ENCODE measurements at places on chromosomes 6 and 20.
A peak's percentile ranks its signal among the peaks of the same experiment; 100 is the strongest.

GRCh38 chr6:111673937-111674336 lies 68.3 kb upstream of the TRAF3IP2 start:
- no peak overlapping the region for H3K27ac ChIP-seq
- H3K36me3 ChIP-seq = peaks cover 56% of the 10 kb centered on the region
- H3K4me1 ChIP-seq = peaks cover 10% of the 10 kb centered on the region
- DNase-seq = no peak

DNA sequence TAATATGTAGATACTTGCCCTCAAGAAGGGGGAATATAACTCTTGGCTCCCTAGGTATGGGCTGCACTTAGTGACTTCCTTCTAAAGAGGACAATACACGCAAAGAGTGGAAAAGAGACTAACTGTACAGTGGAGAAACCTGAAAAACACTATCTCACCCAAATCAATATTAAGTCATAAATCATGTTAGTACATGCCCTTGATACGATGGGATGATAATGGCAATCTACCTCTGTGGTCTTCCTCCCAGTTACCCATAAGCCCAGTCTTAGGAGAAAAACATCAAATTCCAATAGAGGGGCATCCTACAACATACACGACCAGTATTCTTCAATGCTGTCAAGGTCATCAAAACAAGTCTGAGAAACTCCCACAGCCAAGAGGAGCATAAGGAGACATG lies 1.3 kb downstream of the TRIM26 start:
- H3K27me3 ChIP-seq = peaks cover 7% of the 10 kb centered on the region
- H3K4me3 ChIP-seq = peak overlapping the region; percentile 97
- H3K27ac ChIP-seq = no peak overlapping the region
- H3K4me1 ChIP-seq = peaks cover 44% of the 10 kb centered on the region
- H3K36me3 ChIP-seq = no peaks in the 10 kb centered on the region

DNA sequence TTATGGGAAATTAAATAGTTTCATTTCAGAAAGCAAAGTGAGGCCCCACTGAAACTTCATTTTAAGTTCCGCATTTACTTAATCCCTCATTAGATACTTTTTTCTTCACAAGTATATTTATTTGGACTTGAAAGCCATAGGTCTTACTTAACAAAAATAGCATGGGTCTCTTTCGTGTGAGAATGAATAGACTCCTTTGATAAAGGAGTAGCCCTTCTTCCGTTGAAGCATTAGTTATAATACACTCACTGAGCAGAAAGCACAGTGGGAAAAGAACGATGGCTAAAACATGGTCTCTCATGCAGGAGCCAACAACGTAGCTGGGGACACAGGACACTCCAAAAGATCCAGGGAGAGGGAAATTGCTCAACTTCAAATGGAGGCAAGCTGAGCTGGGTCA lies 130.4 kb downstream of the SLC23A2 start:
- H3K27me3 ChIP-seq = peaks cover 2% of the 10 kb centered on the region
- H3K4me3 ChIP-seq = no peak overlapping the region
- no peaks in the 10 kb centered on the region for H3K4me1 ChIP-seq
- H3K27ac ChIP-seq = no peak overlapping the region
- DNase-seq = no peak

DNA sequence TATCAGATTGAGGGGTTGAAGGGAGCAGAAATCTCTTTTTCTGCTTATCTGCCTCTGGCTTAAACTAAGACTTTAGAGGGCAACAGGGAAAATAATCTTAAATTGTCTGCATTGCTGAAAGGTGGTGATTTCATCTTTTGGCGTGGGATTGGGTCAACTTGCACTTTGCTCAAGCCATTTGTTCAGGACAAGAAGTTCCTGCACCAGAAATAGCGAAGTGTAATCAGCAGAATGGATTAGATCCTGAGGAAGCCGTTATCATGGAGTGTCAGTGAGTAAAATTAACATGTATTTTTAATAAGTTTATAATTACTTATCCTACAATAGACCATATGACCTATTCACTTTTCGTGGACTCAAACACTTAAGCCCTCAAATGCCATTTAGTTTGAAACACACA lies 249.3 kb downstream of the CD83 start:
- H3K4me3 ChIP-seq = no peak overlapping the region
- no peaks in the 10 kb centered on the region for H3K4me1 ChIP-seq
- no peak for DNase-seq
- no peaks in the 10 kb centered on the region for H3K27me3 ChIP-seq
- no peak overlapping the region for H3K27ac ChIP-seq
- no peaks in the 10 kb centered on the region for H3K36me3 ChIP-seq

DNA sequence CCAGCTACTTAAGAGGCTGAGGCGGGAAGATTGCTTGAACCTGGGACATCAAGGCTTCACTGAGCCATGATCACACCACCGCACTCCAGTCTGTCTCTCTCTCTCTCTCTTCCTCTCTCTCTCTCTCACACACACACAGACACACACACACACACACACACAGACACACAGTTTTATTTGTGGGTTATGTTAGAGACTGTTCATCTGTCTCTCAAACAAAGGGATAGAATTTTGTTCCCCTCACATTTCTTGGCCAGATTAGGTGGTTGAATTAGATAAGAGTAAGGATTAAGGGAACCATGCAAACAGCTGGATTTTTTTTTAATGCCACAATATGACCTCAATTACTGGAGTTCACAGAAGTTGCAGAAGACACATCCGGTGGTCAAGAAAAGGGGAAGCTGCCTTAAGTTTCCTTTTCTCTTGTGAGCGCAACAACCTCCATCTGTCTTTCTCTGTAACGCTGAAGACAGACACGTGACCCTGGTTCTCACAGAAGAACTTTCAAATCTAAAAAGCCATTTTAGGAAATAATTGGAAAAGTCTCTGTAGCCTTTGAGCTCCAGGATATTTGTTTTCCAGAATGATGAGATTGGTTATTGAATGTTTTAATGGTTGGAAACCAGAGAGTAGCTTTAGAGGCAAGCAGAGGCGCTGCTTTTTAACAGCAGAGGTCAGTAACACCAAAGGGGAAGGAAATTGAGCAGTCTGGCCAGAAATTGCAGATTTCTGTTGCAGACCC lies 32.9 kb upstream of the LGSN start:
- no peaks in the 10 kb centered on the region for H3K36me3 ChIP-seq
- no peaks in the 10 kb centered on the region for H3K4me1 ChIP-seq
- peak overlapping the region; percentile 32 for H3K27ac ChIP-seq
- H3K27me3 ChIP-seq = no peaks in the 10 kb centered on the region
- H3K4me3 ChIP-seq = no peak overlapping the region

DNA sequence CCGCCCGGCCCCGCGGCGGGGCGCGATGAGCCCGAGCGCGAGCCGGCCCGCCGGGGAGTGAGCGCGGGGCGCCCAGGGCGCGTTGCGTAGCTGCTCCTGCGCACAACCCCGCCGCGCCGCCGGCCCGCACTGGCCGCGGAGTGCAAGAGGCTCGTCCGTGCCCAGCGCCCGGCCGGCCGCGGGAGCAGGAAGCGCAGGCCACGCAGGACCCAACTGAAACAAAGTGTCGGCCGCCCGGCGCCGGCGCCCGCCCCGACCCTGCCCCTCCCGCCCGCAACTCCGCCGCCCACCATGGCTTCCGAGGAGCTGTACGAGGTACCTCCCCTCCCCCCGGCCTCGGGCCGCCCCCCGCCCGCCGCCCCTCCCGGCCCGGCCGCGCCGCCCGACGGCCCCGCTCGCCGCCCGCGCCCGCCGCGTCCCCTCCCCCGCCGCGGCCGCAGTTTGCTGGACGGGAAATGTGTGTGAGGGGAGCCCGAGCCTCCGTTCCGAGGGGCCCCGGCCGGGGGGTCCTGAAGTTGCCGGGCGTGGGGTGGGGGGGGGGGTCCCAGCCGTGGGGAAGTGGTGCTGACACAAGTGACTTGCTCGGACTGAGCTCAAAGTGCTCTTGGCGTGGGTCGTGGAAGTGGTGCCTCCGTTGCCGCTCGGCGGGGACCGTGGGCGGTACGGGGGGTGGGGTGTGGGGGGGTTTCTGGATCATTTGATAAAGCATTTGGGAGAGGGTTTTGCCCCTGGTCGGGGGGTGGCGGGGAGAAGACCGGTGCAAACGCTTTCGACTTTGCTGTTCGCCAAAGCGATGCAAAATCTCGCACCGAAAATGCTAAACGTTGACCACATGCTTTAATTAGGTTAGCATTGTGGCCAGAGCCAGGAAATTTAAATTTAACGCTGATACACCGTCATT lies 539 bp downstream of the CDYL start:
- H3K4me3 ChIP-seq = peak overlapping the region; percentile 96
- H3K27ac ChIP-seq = peak overlapping the region; percentile 74
- DNase-seq = peak; percentile 61
- peaks cover 15% of the 10 kb centered on the region for H3K27me3 ChIP-seq
- H3K36me3 ChIP-seq = peaks cover 23% of the 10 kb centered on the region

- peaks cover 4% of the 10 kb centered on the region for H3K36me3 ChIP-seq
- H3K4me3 ChIP-seq = no peak overlapping the region
- peaks cover 6% of the 10 kb centered on the region for H3K27me3 ChIP-seq
Measured at GRCh38 chr20:59821788-59822187, 111.6 kb downstream of the SYCP2 start.
